ENCODE measurements at places on chromosomes 1 and 21.
A peak's percentile ranks its signal among the peaks of the same experiment; 100 is the strongest.

DNA sequence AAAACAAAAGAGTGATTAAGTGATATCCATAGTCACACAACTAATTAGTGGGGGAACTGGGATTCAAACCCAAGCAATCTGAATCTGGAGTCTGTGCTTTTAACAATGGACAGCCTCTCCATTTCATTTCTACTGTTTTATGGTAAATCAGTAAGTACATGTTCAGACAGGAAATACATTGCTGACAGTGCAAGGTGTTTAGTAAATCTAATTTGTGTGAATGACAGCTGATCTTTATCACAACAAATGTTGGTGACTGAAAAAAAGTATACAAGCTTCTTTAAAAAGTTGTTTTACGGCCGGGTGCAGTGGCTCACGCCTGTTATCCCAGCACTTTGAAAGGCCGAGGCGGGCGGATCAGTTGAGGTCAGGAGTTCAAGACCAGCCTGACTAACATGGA is 20.6 kb downstream of the DONSON start:
- no peak for DNase-seq

GRCh38 chr1:8815582-8816151 is 1.8 kb downstream of the RERE start:
- no peak for DNase-seq

GRCh38 chr1:10905841-10906655 is 106.4 kb upstream of the TARDBP start:
- no peak for DNase-seq

DNA sequence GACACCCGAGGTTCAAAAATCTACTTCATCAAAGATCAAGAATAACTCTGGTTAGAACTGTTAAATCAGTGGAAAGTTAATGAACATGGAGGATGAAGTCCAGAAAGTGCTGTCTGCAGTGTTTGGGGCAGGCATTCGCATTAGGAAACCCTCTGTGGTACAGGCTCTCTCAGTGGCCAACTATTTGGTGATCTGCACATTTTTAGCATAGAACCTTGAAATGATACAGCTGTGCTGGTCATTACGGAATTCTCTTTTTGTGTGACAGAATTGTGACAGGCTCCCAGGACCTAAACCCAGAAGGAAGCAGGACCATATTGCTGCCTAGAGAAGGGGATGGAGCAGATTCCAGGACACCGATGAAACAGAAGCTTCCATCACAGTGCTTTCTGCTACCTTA is 89.0 kb downstream of the SLC45A1 start:
- DNase-seq = no peak

GRCh38 chr1:36083219-36083618 is 675 bp upstream of the TEKT2 start:
- no peak for DNase-seq

GRCh38 chr1:22284906-22285548 is 142.1 kb upstream of the WNT4 start:
- DNase-seq = no peak

DNA sequence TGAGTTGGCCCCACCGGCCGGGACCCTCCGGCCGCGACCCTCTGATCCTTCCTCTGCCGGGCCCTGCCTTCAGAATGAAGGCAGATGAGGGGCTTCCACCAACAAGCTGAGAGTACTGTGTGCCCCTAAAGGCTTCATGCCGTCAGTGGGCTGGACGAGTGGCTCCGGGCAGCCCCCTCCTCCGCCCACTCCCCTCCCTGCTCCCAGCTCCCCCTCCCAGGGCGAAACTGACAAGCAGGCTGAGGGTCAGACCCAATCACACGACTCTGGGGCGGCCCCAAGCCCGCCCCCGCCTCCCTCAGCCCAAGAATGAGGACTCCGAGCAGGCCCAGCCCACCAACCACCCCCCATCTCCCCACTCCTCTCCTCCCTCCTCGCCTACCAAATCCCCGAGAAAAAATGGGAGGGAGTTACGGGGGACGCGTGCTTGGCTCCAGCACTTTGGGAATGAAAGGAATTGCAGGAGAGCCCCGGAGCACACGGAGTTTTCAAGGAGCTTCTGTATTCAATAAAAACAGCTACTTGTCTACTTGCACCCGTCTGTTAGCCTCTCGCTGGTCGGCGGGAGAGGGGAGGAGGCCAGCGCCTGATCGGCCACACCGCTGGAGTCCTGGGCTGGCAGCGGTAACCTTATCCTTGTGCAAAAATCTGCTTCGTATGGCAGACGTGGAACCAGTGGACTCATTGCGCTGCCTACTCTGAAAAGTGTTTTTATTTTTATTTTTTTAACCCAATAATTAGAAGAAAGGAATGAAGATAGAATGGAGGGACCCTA is at the start of gene COL11A1:
COL11A1 (minus strand) TSS at position 147 of the 775 bp plus-strand sequence. CDS start 344 bp downstream, outside the sequence.
- no peak for DNase-seq

DNA sequence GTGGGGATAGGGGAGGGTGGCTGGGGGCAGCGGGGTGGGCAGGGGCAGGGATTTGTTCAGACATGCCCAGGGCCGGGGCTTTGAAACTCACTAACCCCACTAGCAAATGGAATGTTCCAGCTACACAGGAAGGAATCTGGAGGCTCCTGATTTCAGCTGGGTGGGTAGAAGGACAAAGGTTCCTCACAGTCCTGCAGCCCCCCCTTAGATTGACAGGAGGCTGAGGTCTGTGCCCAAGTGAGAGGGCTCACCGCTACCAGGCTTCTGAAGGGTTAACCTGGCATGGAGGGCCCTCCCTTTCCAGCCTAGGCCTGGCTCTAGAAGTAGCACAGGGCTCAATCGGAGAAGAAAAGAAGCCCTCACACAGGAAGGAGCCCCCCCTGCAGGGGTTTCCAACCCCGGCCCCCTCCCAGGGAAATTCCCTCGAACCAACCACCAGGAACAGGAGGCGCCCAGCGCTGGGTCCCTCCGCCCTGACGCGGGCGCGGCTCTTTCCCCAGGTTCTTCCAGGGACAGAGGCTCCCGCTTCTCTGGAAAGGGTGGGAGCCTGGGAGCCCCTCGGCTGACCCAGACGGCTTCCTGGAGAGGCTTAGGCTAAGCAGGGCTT is 3.3 kb downstream of the EPHA2 start:
- DNase-seq = no peak

GRCh38 chr1:61260171-61260570 is 177.8 kb downstream of the NFIA start:
- no peak for DNase-seq

DNA sequence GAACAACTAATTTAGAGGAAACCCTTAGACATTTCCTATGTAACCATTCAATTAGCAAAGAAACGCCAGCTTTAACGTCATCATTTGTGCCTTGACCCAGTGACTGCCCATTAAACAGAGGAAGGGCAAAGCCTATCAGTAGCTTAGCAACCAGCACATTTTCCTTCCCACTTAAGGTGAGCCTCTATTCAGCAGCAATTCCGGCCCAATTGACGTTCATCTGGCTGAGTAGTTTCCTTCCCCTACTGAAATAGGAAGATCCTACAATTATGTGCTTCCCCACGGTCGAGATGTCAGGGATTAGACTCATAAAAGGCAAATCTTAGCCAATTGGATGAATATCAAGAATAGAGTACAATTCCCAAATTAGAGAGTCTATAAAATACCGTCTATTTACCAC is 482.1 kb upstream of the ADAMTS5 start:
- DNase-seq = no peak

- DNase-seq = peak; percentile 52
Observed at GRCh38 chr1:29513357-29513756, 277.0 kb downstream of the PTPRU start.

DNA sequence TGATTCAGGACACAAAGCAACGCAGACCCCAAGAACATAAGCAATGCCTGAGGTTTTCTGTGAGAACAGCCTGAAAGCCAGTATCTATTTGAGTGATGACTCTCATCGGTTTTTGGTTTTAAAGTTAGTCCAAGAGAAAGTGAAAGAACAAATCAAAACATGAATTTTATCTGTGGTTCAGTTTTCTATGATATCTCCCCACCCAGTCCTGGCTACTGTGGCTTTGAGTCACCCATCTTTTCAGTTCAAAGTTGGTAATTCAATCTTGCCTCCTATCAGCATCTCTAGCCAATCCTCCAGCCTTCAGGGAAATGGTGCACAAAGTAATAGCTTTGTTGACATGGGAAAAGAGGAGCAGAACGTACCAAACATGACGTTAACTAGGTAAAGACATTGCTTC is 40.5 kb upstream of the KRTAP19-8 start:
- peak; percentile 72 for DNase-seq
